ENCODE measurements at places on chromosomes 2 and 18. TPM values are rescaled to one million over a fixed set of nuclear protein-coding genes. Genes with fewer than 3 reads are reported as not detected.

Gene ONECUT2
- not detected for total RNA-seq

Gene PHOSPHO2
- 7.0 TPM for total RNA-seq

Gene CROCC2
- not detected for total RNA-seq

Gene PAX3
- total RNA-seq: not detected

Gene CYP26B1
- 10.0 TPM for total RNA-seq

Gene DCDC2C
- not detected for total RNA-seq

Gene AMER3
- total RNA-seq: not detected

Gene UGT1A3
- total RNA-seq: not detected

Gene NPPC
- not detected for total RNA-seq

Gene HS6ST1
- total RNA-seq: 17.0 TPM

Gene TTN
- total RNA-seq: 59.8 TPM

Gene SCRN3
- total RNA-seq: 18.3 TPM

Gene KLHL29
- total RNA-seq: 7.6 TPM

Gene ABCG8
- total RNA-seq: not detected

Gene LRRTM4
- total RNA-seq: 0.22 TPM

Gene KLF7
- 34.1 TPM for total RNA-seq

Gene TSGA10
- total RNA-seq: 7.8 TPM

Gene PSMD1
- total RNA-seq: 53.9 TPM

Gene UGT1A8
- total RNA-seq: not detected

Gene TSPYL6
- 0.22 TPM for total RNA-seq

Gene C2orf92
- 23.7 TPM for total RNA-seq

Gene NETO1
- total RNA-seq: 0.51 TPM

Gene TACR1
- 2.0 TPM for total RNA-seq

Gene LYPD1
- total RNA-seq: not detected

Gene INO80D
- total RNA-seq: 16.0 TPM

Gene STON1
- total RNA-seq: 59.2 TPM

Gene ALLC
- total RNA-seq: not detected

Gene C2orf15
- total RNA-seq: not detected

Gene NT5DC4
- not detected for total RNA-seq

Gene STARD7
- 136 TPM for total RNA-seq

Gene OR6B2
- not detected for total RNA-seq

Gene SIX2
- total RNA-seq: 1.4 TPM

Gene RAB6C
- total RNA-seq: not detected

Gene PARD3B
- total RNA-seq: 32.8 TPM

Gene WDR12
- total RNA-seq: 15.6 TPM

Gene UGT1A5
- total RNA-seq: not detected

Gene ZAP70
- 3.3 TPM for total RNA-seq

Gene IL18R1
- total RNA-seq: 23.5 TPM

Gene HOXD4
- total RNA-seq: 20.7 TPM

Gene ICOS
- 0.49 TPM for total RNA-seq

Gene LAMA3
- 23.3 TPM for total RNA-seq

Gene EMX1
- total RNA-seq: not detected

Gene PDE1A
- total RNA-seq: 11.0 TPM

Gene PJVK
- total RNA-seq: 6.4 TPM

Gene NDUFS1
- 57.4 TPM for total RNA-seq

Gene CXCR1
- total RNA-seq: not detected

Gene IMPA2
- 42.4 TPM for total RNA-seq

Gene LAPTM4A
- 309 TPM for total RNA-seq

Gene RBMS1
- 94.9 TPM for total RNA-seq

Gene MAPRE3
- 25.1 TPM for total RNA-seq

Gene HJURP
- not detected for total RNA-seq

Gene SLC23A3
- 0.68 TPM for total RNA-seq

Gene RAB6D
- not detected for total RNA-seq

Gene TXNL4A
- 22.9 TPM for total RNA-seq
